ENCODE measurements at places on chromosomes 16 and 17.

DNA sequence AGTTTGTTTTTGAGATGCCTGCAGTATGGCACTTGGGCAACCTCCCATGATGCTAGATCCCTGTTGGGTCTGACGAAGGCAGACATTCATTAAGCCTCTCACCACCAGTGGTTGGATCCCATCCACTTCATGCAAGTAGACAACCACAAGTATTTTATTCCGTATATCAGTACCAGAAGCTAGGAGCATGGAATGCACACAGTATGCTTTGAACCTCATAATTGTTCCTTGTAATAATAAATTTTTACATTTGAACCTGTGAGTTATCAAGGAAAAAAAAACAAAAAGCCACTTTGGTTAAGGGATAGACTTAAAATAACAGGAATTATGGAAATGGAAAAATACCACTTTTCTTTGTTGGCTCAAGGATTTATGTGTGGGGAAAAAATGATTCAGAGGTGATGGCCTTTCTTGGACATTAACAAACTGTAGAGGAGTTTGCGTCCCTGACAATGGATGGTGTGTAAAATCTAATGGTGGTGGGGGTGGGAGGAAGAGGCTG is 107.1 kb upstream of the KCNJ16 start:
- DNase-seq, result no peak

DNA sequence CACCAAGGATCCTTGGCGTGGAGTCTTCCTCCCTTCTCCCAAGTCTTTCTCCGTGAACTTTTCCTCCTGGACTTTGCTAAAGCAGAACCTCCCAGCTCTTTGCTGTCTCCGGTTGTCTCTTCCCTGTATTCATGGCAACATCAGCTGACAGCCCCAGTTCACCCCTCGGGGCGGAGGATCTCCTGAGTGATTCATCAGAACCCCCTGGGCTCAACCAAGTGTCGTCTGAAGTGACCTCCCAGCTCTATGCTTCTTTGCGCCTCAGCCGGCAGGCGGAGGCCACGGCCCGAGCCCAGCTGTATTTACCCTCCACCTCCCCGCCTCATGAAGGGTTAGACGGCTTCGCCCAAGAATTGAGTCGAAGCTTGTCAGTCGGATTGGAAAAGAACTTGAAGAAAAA is 943 bp downstream of the CNTROB start:
- peak; percentile 23 for DNase-seq

DNA sequence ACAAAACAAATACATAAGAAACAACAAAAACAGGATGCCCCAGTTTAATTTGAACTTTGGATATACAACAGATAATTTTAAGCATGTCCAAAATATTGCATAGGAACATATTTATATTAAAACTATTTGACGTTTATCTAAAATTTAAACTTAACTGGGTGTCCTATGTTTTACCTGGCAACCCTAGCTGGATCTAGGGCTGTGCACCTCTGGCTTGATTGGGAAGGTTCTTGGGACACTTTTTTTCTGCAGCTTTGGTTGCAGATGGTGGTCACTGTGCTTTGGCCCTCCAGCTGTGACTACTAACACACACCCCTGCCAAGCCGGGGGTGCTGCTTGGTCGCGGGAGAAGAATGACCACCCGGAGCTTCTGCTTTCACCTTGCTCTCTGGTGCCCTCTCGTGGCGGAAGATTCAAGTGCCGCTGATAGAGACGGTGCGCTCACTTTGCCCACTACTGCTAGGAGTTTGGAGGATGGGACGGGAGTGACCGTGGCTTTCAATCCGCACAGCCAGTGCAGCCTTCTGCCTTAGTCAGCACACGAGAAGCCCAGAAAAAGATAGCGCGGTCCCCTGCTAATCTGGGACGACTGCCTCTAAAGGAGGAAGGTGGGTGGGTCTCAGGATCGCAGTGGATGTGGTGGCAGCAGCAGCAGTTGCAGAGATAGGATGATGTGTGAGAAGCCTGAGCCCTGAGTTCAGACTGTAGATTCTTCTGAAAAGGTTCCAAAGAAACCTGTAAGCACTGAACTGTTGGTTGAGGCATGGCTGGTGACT is 6.7 kb downstream of the SPACA3 start:
- peak; percentile 59 for DNase-seq

GRCh38 chr16:11796227-11797165 is 562 bp downstream of the ZC3H7A start:
- DNase-seq, result no peak

DNA sequence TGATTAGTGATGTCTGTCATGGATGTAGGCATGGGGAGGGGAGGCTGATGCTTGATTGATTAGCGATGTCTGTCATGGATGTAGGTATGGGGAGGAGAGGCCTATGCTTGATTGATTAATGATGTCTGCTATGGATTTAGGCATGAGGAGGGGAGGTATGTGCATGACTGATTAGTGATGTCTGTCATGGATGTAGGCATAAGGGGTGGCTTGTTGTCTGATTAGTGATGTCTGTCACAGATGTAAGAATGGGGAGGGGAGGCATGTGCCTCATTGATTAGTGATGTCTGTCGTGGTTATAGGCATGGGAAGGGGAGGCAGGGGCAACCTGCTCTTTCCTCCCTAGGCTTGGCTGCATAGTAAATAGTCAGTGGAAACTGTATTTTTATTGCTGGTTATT is 409.4 kb downstream of the HAPSTR1 start:
- DNase-seq, result no peak

DNA sequence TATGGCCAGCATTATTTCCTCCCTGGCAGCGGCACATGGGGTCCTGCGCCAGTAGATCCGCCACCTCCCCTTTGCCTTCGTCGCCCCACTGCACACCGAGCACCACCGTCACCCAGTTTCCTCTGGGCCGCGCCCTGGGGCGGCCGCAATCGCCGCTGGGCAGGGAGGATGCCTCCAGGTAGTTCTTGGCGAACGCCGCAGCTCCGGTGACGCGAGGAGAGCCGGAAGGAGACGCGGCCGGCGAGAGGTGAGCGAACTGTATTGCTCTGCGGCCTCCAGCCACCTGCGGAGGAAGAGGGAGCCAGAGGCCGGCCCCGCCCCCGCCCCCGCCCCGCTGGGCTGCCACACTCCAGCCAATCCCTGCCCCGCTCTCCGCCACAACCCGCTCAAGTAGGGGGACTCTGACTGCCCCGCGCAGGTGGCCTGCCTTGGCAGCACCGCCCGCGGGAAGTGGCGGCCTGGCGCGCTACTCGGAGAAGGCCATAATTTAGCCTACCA is 11.8 kb upstream of the SLFN13 start:
- DNase-seq, result peak; percentile 62

DNA sequence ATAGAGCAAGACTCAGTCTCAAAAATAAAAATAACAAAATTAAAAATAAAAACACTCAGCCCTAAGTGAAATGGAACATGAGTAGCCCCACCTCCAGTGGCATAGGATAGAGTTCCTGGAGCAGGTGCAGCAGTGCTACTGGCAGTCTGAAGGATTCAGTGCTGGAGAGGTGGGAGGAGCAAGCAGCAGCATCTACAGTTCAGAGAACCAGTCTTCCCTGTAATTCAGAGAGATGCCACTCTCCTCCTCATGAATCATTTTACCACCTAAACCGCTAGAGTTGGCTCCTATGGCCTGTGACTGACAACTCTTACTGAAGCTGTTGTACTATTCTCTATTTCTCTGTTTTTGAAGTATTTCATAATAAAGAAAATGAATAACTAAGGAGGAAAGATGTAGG is 56.0 kb upstream of the SMURF2 start:
- no peak for DNase-seq

GRCh38 chr17:73921306-73921705 is 277.1 kb upstream of the SDK2 start:
- no peak for DNase-seq

- DNase-seq, result no peak
These were observed 520.8 kb downstream of the HAPSTR1 start for GRCh38 chr16:9612267-9612666.

DNA sequence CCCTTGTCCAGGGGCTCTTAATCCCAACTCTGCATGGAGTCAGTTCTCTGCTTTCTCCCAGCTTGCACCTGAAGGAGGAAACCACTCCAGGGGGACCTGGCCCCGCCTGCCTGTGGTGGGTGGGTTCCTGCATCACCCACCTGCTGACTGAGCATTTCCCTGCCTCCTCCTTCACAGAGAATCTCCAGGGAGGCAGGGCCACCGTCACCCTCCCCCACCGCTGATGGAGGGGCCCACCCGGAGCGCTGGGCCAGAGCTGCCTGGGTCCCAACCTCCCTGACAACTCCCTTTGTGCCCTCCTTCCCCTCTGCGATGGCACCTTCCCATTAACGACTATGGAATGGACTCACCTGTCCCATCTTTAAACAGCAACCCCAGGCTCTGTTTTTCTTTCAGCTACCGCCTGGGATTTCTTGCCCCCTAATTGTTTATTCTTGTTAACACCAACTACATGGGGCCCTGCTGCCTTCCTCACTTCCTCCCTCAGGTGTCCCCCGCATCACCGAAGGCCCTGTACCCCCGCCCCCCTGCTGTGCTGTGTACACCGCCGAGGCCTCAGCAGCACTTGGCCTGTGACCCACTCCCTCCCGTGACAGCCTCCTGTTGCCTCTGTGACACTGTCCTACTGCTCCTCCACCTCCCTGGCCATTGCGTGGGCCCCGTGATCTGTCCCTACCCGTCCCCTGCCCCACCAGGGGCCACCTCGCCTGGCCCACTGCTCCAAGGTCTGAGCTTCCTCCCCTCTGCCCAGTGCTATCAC is 842 bp upstream of the TEDC2 start:
- DNase-seq, result no peak

- no peak for DNase-seq
These were observed 7.0 kb downstream of the KRT14 start for GRCh38 chr17:41579484-41580243.

DNA sequence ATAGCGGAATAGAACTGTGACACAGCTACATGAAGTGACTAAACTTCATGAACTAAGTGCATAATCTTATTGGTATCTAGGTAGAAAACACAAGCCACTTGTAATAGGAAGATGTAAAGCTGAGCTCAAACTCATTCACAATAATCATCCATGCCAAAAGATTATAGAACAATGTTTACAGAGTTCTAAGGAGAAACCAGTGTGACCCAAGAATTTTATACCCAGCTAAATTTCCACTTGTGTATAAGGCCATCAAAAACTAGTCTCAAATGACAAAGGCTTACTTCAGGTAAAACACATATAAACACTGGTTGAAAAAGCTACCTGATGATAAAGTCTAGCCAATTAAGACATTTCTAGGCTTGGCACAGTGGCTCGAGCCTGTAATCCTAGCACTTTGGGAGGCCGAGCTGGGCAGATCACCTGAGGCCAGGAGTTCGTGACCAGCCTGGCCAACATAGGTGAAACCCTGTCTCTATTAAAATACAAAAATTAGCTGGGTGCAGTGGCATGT is 16.9 kb upstream of the CPD start:
- no peak for DNase-seq

DNA sequence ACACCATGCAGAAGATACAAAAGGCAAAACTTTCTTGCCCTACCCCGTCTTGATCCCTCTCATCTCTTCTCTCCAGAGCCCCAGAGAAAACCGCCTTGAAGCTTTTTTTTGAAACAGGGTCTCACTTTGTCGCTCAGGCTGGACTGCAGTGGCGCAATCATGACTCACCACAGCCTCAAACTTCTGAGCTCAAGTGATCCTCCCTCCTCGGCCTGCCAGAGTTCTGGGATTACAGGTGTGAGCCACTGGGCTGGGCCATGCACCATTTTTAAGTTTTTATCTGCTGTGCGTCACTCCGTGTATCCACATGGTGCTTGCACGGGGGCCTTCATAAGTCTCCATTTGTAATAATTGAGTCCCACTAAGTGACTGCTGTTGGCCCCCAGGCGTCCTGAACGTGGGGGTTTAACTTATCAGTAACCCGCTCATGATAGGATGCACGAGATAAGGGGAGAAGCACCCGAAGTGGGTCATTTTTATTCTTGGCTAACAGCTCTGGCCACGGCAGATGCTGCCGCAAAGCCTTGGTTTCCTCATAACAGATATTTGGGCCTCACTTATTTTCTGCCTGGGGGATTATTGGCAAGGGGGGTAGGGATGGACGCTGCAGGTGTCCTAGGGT is 8.6 kb downstream of the DNAH17 start:
- DNase-seq, result no peak

DNA sequence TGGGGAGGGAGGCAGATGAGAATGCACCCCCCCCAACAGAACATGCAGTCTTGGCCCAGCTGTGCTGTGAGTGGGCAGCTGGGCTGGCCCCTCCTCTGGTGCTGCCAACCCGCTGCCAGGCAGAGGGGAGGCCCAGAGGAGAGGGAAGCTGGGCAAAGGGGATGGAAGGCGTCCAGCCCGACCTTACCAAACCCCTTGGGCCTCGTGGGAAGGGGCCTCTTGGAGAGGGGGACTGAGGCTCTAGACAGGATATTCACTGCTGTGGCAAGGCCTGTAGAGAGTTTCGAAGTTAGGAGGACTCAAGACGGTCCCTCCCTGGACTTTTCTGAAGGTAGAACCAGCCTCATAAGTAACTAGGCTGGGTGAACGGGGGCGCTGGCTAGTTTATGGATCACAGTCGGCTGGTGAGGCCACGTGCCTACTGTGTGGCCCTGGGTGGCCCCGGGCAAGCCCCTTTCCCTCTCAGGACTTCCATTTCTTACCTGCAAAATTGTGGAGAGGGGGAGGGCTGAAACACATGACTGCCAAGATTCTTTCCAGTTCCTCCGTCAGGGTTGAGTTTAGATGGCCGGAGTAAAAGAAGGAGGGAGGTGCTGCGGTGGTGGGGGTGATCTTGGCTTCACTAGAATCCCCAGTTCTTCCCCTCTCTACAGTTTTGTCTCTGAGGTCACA is 857 bp upstream of the STAT5A start:
- peak; percentile 41 for DNase-seq

DNA sequence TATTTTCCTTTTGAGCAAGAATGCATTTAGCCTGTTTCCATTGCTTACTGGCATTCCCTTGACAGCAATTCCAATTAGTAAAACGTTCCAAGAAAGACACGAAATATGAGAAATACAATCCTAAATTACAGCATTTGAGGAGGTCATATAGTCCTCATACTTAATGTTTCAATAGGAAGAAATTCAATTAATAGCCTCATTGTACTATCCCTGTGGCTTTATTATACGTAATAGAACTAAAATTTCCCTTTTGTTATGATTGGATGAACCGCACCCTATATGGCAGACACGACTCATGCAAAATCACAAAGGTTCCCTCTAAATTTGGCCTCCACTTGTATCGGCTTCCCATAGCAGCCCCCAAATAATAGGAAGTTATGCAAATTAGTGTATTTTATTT is 291.7 kb downstream of the CEP112 start:
- no peak for DNase-seq
